ENCODE measurements at places on chromosomes 12 and 14. TPM values are rescaled to one million over a fixed set of nuclear protein-coding genes. Genes with fewer than 3 reads are reported as not detected.
A peak's percentile ranks its signal among the peaks of the same experiment; 100 is the strongest.

GRCh38 chr14:70416338-70416724 lies 559 bp downstream of the SYNJ2BP start:
- DNase-seq, result no peak
- no peaks in the 10 kb centered on the region for H3K36me3 ChIP-seq
- H3K27me3 ChIP-seq, result peaks cover 2% of the 10 kb centered on the region
- H3K27ac ChIP-seq, result peak overlapping the region; percentile 89

Gene DEGS2
- 0.49 TPM for total RNA-seq

Gene PPFIA2
- total RNA-seq, result not detected

Gene C12orf54
- total RNA-seq, result not detected

Gene UBE2N
- 66.8 TPM for total RNA-seq

Gene SYT10
- total RNA-seq, result not detected

DNA sequence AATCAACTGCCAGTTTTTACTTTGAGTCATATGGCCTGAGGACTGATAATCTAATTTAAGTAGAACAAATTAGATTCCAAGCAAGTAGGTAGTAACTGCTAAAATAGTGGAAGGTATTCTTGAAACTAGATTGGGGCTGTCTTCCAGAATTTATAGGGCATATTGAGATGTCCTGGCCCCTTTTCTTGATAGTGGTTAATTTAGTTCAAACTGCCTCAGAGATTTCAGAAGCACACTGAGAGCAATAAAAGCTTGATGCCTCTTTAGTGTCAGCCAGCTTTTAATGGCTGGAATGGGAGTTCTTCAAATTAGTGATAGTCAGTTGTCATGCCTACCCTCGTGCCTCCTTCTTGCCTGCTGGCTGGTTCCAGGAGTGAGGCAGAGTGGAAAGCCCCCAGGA lies 120.5 kb downstream of the AKAP6 start:
- H3K27me3 ChIP-seq, result no peaks in the 10 kb centered on the region
- DNase-seq, result no peak
- H3K36me3 ChIP-seq, result no peaks in the 10 kb centered on the region
- H3K4me3 ChIP-seq, result no peak overlapping the region

GRCh38 chr12:45200491-45201043 lies 15.3 kb upstream of the ANO6 start:
- H3K4me3 ChIP-seq, result peak overlapping the region; percentile 56
- no peak for DNase-seq
- peaks cover 22% of the 10 kb centered on the region for H3K4me1 ChIP-seq

GRCh38 chr12:45426294-45426693 lies 210.4 kb downstream of the ANO6 start:
- H3K27ac ChIP-seq, result no peak overlapping the region
- H3K36me3 ChIP-seq, result peaks cover 83% of the 10 kb centered on the region

Gene SERPINA10
- not detected for total RNA-seq

Gene SRRM4
- total RNA-seq, result not detected

DNA sequence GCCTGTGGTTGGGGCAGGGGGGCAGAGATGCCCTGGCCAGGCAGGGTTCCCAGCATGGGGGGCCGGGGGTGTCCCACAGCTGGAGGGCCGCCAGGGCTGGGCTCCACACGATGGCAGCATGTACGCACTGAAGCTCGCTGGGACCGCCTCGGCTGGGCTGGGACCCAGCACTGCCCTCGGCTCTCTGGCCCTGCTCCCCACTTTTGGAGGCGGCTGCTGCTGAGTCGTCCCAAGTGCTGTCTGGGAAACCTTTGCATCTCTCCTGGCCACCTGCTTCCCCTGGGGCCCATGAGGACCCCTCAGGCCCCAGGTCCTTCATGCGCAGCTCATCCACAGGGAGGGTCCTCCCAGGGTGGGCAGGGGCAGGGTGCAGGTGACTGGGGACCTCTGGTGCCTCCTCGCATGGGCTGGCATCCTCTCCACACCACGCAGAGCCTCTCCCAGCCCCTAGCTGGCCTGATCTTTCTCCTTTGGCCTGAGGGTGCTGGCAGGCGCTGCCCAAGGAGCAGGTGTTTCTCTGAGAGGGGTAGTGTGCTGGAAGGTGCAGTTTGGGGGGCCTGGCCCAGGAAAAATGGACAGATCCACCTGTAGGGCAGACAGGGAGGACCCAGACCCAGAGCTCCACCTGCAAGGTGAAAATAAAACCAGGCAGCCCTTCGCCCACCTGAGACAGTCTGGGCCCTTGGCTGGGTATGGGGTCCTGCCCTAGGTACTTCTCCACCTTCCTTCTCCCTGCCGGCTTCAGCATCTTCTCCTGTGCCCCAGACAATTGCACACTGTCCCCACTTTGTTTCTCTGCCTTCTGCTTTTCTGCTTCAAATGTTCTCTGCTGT lies 46.9 kb downstream of the DLK1 start:
- no peak for DNase-seq
- H3K4me1 ChIP-seq, result no peaks in the 10 kb centered on the region

DNA sequence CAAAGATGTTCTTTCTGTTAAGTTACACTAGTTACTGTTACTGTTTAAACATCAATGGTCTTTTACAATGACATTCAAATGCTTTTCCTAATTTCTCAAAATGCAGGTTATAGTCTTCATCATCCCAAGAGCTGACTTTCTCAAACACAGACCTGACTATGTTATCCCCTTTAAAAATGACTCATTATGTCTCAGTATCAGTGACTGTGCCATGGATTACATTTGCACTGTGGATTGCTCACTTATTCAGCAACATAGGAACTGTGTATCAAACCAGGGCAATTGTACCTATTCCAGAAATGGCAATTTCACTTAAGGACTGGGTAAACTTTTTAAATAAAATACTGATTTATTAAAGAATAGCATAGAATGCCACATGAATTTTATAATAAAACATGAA lies 630.2 kb upstream of the NOVA1 start:
- no peaks in the 10 kb centered on the region for H3K36me3 ChIP-seq
- H3K4me3 ChIP-seq, result no peak overlapping the region
- H3K4me1 ChIP-seq, result no peaks in the 10 kb centered on the region
- no peaks in the 10 kb centered on the region for H3K27me3 ChIP-seq
- no peak overlapping the region for H3K27ac ChIP-seq
